NCI-H187 (cell line): ENCODE measurements at places on chromosomes 16 and 17.

DNA sequence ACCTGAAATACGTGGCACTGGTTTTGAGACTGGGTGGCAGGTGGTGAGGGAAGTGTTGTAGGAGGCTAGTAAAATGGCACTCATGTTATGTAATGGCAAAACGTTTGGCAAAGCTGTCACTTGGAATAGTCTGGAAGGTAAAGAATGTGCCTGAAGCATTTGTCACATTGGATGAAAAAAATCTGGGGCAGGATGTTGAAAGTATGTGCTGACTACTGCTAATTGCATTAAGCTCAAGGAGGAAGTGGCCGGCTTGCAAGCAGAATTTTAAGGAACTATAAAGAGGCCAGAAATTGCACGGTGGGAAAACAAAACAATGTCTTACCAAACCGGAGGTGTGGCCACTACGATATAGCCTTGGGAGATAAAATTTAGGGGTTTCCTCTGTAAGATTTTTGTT is 26.6 kb upstream of the NLRP1 start:
- DNase-seq = no peak

DNA sequence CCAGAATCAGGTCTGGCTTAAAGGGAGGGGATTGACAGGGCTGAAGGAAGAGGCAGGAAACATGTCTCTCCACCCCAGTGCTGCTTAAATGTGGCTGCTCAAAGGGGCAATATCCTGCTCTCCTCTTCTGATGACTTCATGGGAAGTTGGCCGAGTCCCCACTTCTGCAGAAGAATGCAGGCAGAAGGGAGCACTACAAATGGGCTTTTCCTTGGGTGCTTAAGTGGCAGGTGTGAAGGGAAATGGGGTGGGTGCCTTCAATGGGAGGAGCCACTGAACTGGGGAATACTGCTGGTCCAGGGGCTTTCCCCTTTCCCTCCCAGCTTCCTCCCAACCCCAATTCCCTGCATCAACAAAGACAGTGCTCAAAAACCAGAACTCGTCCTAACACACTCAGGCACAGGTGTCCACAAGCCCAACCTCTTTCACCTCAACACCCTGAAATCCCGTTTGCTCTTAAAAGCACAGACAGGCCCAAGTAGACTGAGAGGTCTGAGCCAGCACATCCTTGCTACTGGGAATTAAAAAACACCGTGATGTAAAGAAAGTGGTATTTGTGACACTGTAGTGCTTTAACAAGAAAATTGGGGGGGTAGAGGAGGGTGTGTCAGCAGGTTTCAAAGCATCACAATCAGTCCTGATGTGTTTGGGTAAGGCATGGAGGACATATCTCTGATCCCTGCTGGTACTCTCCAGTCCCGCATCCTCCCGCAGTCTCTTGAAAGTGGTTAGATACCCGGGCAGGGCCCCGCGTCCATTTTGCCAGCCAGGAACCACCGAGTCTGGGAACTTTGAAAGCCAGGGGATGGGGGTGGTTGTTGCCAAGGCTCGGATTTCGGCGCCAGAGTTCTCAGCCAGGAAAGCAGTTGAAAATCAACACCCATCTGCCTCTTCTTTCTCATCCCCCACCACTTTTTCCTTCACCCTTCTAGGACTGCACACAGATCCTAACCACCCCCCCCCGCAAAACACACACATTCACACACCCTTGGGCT is 1.6 kb downstream of the CA10 start:
- DNase-seq = no peak

DNA sequence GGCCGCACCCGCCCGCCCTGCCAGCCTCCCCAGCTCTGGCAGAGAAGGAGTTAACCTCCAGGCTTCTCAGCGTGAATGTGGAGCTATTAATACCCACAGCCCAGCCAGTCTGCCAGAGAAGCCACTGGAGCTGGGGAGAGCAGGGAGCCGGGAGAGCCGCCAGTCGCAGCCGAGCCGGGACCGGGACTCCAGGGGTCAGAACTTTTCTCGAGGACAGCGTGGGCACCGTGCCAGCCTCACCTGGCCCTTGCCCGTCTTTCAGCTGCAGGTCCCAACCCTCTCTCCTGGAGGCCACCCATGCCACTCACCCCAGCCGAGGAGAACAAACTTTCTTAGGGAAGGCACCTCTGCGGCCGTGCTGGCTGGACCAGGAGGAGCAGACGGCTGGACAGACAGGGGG is 33.8 kb upstream of the SBK1 start:
- DNase-seq = no peak

DNA sequence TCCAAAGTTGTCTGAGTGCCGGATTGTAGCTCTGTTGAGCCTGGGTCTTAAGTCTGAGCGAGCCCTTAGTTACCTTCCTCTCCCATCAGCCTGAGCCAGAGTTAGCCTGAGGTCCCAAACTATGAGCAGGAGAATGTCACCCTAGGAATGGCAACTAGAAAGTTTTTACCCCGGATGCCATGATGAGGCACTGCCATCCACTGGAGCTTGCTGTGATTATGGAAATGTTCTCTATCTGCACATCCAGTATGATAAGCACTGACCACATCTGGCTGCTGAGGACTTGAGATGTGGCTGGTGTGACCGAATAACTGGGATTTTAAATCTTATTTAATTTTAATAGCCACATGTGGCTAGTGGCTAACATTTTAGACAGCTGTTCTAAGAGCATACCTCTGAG is 550.0 kb downstream of the CDH13 start:
- no peak for DNase-seq

DNA sequence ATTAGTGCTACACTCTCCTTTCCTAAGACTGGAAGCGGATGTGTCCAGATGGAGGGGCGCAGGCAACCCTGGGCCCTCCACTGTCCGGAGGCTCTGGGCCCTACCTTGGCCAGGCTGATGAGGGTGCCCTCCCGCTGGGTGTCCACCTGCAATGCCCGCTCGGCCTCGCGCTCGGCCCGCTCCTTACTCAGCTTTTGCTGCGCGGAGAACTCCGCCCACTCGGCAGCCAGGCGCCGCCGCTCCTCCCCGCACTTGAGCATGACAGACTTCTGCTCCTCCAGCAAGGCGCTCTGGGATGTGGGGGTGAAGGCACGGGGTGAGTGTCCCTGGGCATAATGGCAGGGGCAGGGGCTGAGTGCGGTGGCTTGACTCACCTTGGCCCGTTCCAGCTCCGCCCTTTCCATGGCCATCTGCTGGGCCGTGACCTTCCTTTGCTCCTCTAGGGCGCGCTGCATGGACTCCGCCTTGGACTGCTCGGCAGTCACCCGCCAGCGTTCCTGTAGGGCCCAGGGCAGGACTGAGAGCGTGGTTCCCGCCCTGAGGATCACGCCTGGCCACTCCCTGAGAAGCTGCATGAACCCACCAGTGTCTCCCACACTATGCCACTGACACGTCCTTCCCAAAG is 10.1 kb upstream of the MRPL38 start:
- peak; percentile 32 for DNase-seq

- peak; percentile 12 for DNase-seq
Observed at GRCh38 chr17:6421700-6422604, 13.0 kb downstream of the AIPL1 start.

GRCh38 chr17:13395346-13395745 is 206.4 kb downstream of the HS3ST3A1 start:
- no peak for DNase-seq

DNA sequence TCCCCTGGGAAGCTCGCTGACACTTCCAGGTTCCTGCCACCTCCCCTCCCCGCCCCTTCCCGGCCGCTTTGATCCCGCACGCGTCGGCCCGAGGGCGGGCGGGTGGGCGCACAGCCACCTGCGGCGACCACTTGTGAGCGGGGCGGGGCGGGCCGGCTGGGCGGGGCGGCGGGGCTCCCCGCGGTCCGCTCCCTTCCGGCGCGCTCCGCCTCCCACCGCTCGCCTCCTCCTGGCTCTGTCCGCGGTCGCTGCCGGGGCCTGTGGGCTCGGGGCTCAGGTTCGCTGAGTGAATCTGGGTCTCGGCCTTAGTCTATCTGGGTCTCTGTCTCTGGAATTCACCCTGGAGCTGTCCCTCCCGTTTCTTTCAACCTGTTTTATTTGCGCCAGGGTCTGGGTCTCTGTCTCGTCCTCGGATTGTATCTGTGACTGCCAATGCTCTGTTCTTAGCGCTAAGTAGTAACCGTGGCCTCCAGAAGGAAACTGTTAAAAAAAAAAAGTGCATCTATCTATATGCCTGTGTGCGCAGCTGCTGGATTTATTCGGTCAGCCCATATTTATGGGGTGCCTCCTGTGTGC is 2.7 kb upstream of the HES7 start:
- DNase-seq = no peak

- DNase-seq = no peak
Observed at GRCh38 chr17:7425316-7425715, at the start of gene SPEM2. TSS of gene SPEM2 (plus strand) at chr17:7425616. CDS start at chr17:7425689, 73 bp downstream.

- DNase-seq = no peak
Observed at GRCh38 chr17:55463600-55463999, 42.0 kb upstream of the MMD start.

DNA sequence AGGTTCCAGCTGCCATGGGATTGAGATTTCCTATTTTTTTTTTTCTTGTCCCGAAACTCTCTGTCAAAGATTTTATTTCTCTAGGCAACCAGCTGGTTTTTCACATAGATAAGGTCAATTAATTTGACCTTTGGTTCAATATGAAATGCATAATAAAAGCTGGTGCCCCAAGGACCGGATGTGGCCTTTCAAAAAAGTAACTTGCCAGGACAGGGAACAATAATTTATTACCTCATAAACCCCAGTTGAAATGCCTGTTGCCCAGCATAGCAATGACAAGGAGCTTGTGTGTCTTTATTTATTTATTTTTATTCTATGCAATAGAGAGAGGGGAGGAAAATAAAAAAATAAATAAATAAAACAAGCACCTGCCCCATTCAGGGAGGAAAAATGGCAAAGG is 472.7 kb downstream of the KCNJ2 start:
- no peak for DNase-seq

- no peak for DNase-seq
Observed at GRCh38 chr17:74749279-74750038, 1.0 kb downstream of the NHERF1 start.

- no peak for DNase-seq
Observed at GRCh38 chr17:16511593-16511992, 19.6 kb upstream of the LRRC75A start.

- no peak for DNase-seq
Observed at GRCh38 chr17:76781056-76781982, 43.4 kb downstream of the MFSD11 start.

- DNase-seq = no peak
Observed at GRCh38 chr17:45645330-45645729, 138.8 kb upstream of the CRHR1 start.

- peak; percentile 32 for DNase-seq
Observed at GRCh38 chr17:78925234-78925633, at the start of gene TIMP2. TSS of gene TIMP2 (minus strand) at chr17:78925387. CDS start at chr17:78925088, 299 bp downstream.

DNA sequence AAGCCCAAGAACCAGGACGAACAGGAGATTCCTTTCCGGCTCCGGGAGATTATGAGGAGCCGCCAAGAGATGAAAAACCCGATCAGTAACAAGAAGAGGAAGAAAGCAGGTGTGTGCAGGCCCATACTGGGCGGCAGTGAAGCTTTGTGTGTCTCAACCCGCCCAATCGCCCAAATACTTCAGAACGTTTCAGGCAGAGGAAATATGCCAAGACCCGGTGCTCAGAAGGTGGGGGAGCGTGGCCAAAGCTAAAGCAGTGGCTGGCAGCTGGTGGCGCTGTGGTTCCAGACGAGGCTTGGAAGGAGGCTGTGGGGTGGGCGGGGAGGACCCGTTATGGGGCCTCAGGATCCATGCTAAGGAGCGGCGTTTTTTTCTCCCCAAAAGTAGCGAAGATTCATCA is 1.2 kb downstream of the CCDC137 start:
- DNase-seq = no peak

DNA sequence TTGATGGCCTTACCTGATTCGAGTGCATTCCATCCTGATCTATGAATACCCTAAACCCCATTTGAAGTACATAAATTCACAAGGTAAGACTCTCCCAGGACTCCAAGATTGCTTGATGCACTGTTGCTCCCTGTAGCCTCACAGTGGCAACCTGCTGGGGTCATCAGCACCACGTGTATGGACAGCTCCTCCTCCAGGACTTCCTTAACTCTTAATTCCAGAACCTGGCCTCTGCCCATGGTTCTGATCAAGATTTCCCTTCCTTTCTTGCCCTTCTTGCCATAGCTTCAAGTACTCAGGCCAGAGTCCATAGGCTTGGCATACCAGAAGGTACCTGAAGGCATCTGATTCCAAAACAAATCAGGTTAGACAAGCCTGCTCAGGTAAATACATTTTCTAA is 34.0 kb upstream of the NLK start:
- no peak for DNase-seq

DNA sequence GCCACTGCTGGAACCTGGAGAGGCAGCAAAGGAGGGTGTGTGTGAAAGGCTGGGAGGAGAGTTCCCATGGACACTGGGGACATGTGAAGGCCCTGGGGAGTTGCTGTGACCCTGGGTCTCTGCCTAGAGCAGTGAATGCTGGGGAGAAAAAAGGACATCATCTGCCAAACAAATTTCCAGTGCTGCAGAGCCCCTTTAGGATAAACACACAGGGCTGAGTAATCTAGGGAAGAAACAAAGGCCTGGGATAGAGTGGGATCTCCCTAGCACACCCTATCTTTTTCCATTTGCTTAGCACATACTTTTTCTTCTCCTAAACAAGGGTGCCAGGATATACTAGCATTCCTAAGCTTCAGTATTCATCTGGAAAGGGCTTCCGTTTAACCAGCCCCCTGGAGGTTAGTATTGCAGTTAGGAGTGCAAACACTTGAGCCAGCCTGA is 3.3 kb upstream of the HIGD1B start:
- no peak for DNase-seq

- no peak for DNase-seq
Observed at GRCh38 chr17:50767030-50767429, 288 bp downstream of the ANKRD40CL start.

- DNase-seq = no peak
Observed at GRCh38 chr17:67126983-67127382, 82.6 kb downstream of the CACNG1 start.

GRCh38 chr17:62703261-62703775 is 75.8 kb downstream of the MRC2 start:
- no peak for DNase-seq

DNA sequence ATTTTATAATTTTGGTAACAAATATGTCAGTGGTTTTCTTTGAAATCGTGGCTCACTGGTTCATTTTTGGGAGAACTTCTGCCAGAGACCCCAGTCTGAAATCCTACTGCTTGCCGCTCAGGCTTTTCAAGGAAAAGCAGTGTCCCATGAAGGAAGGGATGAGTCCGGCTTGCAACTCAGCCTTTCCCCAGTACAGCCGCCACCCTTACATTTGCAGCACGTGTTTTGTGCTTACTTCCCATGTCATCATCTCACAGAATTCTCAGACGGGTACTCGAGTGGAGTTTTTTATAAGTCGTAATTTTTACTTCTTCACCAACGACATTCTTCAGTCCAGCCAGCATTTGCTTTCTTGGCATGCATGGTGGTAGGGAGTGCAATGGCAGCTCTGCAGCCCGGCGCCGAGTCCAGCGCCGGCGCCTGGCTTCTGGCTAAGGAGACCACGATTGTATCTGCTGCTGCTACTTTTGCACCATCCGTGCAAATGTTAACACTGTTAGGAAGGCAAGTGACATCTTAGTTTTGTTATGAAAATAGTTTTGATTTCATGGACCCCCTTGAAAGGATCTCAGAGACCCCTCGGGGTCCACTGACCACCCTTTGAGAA is 111.0 kb downstream of the AMFR start:
- no peak for DNase-seq

- DNase-seq = peak; percentile 8
Observed at GRCh38 chr17:41785859-41786226, 668 bp downstream of the JUP start.
